GM04504 (cell line): ENCODE measurements at places on chromosomes 12 and 14.
A peak's percentile ranks its signal among the peaks of the same experiment; 100 is the strongest.

GRCh38 chr12:31478898-31479297 lies 112.0 kb downstream of the DENND5B start:
- no peak for DNase-seq

- no peak for DNase-seq
Measured at GRCh38 chr12:54393743-54394142, 9.2 kb upstream of the ZNF385A start.

DNA sequence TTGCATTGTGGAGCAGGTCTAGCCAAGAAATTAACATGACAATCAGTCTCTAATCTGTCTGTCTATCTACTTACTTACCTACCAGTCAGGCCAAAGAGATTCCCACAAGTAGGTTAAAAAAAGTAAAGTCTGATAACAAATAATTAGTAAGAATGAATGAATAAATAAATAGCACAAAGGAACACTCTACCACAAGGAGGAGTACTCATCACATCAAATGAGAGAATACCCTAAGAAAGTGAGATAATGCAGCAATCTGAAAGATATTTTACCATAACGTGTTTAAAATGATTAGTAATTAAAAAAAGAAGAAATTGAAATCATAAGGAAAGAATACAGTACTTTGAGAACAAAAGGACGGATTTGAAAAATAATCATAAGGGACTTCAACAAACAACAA lies 187.2 kb downstream of the SYNE2 start:
- DNase-seq: no peak

DNA sequence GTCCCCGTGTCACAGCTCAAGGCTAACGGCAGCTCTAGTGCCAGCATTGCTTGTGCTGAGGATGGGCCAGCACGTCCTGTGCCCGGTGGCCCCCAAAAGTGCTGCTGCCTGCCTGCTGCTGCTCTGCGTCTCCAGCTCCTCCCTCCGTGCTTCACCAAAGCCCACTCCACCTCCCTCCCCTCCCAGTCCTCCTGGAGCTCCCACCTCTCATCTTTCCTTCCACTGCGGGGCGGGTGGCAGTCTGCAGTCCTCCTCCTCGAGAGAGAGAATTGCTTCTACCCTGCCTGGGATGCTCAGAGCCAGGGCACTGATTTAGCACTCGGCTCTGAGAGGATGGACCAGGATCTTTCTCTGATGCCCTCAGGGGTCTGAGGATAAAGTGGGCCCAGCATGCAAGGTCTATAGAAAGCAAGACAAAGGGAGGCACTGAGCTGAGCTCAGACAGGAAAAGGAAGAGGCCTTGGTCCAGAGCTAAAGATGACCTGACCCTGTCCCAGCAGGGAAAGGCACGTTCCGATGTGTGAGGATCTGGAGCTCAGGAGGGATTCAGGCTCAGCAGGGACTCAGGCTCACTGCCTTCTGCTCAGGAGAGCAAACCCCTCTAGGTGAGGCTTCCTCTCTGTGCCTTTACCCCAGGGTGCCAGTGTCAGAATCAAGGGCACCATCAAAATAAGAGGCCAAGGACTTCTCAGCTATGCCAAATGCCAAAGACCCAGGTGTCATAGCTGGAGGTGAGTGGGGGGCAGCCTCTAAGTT lies 113.1 kb upstream of the FKBP4 start:
- no peak for DNase-seq

DNA sequence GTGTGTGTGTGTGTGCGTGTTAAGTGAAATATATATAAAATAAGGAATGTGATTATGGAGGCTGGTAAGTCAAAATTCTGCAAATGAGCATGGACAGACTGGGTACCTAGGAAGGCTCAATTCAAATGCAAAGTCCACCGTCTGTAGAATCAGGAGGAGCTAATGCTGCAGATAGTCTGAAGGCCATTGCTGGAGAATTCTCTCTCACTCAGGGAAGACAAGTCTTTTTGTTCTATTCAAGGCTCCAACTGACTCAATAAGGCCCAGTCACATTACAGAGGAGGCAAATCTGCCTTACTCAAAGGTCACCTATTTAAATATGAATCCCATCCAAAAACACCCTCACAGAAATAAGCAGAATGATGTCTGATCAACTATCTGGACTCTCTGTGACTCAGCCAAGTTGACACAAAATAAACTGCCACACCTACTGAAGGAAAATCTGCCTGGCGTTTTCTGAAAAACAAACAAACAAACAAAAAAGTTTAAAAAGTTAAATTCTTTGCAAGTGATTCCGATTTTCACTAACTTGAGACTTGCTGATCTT lies 684 bp upstream of the KLRF2 start:
- DNase-seq: no peak

DNA sequence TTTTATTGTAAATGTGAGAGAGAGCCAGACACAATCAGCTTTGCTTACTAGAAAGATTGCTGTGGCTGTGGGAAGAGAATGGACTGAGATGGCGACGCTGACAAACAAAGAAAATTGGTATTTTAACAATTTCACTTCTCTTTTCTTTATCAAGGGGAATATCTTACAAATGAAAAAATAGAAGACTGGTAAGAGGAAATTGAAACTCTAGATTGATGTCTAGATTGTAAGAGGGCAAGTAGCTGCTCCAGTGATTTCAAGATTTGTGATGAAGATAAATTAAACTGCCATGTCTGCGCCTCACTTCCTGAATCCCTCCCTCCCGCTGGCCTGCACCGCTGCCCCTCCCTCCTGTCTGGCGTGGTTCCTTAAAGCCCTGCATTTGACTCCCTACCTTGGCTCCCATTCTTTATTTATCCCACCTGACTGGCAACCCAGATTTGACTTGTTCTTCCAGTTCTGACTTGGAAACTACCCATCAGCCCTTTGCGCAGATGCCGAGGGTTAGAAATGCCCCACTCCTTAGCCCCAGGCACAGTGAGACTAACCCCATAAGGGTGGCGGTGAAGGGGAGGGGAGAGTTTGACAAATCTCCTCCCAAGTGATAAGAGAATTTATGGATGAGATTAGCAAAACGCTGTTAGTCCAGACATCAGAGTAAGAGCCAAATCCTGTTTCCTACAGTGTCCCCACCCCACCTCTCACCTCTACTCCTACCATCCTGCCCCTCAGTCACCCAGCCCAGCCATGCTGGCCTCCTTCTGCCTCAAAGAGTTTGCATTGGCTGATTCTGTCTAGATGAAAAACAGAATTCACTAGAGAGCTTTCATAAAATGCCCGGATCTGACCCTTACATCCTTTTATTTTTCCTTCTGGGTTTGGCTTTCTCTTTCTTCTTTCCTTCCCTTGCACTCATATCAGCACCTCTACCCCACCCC lies 125.3 kb upstream of the ATF7IP start:
- no peak for DNase-seq

GRCh38 chr12:123150744-123151456 lies at the start of gene PITPNM2:
TSS of gene PITPNM2 (minus strand) at chr12:123151090. CDS start at chr12:123034590, 116,500 bp downstream.
- no peak for DNase-seq

- DNase-seq: no peak
Measured at GRCh38 chr12:73863546-73863945, 674.1 kb upstream of the ATXN7L3B start.

GRCh38 chr12:66270613-66271012 lies 31.7 kb upstream of the HELB start:
- no peak for DNase-seq

- DNase-seq: no peak
Measured at GRCh38 chr14:105026802-105027563, 6.1 kb upstream of the CDCA4 start.

- DNase-seq: no peak
Measured at GRCh38 chr12:65885312-65885711, 61.0 kb downstream of the HMGA2 start.

DNA sequence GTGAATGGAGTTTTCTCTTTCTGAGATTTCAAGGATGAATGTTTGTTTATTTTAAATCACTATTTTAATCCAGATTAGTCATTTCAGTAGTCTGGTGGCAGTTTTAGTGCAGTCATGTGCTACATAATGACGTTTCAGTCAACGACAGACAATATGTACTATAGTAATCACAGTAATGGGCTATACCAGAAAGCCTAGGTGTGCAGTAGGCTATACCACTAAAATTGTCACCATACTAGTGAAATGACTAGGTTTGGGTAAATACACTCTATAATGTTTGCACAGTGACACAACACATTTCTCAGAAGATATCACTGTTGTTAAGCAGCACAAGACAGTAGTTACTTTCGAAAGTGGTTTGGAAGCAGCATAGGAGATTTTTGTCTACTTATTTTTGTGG lies 203.1 kb downstream of the ETNK1 start:
- DNase-seq: no peak

- DNase-seq: no peak
Measured at GRCh38 chr14:27367345-27367744, 769.5 kb upstream of the NOVA1 start.

DNA sequence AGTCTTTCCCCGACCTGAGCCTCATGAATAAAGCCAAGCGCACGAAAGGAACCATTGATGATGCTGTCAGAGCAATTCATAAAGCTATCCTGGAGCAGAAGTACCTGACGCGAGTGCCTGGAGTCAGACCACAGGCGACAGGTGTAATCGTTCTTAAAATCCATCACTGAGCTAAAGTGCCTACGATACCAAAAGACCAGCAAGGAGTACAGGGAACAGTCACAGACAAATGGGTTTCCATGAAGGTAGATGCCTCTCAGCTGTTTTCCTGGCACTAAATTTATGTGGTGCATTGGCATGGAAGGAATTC lies 1.4 kb upstream of the PCED1B start:
- DNase-seq: no peak

GRCh38 chr14:99749142-99749541 lies 44.1 kb upstream of the EML1 start:
- no peak for DNase-seq

DNA sequence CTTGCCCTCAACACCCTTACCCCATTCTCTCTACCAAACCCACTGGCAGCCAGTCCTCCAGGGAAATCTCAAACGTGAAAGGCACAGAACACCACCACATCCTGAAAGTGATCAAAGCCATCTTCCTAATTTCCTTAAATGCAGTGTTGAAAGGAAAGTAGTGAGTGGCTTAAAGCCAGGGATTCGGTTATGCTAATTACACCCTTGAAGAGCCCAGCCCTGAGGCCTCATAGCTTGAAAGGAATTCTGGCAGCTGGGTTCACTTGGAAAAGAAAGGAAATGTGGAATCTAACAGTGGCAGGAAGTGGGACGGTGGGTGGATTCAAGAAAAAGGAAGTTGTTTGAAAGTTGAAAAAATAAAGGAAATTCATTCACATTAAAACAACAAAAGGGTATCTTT lies 73.0 kb upstream of the FICD start:
- DNase-seq: no peak

DNA sequence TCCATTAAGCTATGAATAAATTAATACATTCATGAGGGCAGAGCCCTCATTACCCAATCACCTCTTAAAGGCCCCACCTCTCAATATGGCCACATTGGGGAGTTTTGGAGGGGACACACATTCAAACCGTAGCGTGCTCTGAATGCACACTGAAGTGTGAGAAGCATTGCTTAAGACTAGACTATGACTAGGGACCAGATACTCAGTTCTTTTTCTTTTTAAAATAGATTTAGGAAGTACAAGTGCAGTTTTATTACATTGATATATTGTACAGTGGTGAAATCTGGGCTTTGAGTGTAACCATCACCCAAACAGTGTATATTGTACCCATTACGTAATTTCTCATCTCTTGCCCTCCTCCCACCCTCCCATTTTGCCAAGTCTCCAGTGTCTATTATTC lies 21.0 kb upstream of the JDP2 start:
- no peak for DNase-seq

DNA sequence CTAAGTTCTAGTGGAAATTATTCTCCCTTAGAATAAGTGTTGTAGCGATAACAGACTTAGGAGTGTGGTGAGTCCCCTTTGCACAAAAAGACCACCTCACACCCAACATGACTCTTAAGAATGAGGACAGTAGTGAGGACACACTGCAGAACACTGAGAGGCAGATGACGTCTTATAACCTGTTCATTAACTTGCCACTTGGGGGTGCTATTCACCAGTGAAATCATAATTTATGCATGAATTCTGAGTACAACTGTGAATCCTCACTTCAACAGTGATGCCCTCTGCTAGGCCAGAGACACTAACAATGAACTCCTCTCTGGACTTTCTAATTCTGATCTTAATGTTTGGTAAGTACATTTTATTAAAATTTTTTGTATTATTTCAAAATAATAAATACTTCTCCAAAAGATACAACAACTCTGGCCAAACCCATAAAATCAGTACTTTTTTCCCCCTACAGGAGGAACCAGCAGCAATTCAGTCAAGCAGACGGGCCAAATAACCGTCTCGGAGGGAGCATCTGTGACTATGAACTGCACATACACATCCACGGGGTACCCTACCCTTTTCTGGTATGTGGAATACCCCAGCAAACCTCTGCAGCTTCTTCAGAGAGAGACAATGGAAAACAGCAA lies 274.7 kb downstream of the DAD1 start:
- DNase-seq: peak; percentile 4

DNA sequence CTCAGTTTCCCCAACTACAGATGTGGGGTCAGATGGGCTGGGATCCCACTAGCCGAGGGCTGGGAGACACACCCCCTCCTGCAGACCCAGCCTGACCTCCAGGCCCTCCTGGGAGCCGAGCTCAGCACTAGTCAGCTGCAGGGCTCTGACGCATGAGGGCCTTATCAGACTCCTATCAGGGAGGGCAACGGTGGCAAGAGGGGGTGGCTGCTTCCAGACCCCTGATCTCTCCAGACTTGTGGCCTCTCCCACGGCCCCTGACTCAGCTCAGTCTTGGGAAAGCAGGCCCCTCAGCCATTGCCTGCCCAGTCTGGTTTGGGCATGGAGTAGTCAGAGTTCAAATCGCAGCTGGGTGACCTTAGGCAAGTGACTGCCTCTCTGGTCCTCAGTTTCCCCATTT lies 2.5 kb downstream of the RASAL1 start:
- no peak for DNase-seq

GRCh38 chr14:53331247-53331646 lies 178.1 kb upstream of the DDHD1 start:
- DNase-seq: peak; percentile 16

- DNase-seq: no peak
Measured at GRCh38 chr14:36508418-36509068, 11.5 kb downstream of the NKX2-1 start.

- no peak for DNase-seq
Measured at GRCh38 chr14:67569011-67569650, 30.9 kb downstream of the PIGH start.

DNA sequence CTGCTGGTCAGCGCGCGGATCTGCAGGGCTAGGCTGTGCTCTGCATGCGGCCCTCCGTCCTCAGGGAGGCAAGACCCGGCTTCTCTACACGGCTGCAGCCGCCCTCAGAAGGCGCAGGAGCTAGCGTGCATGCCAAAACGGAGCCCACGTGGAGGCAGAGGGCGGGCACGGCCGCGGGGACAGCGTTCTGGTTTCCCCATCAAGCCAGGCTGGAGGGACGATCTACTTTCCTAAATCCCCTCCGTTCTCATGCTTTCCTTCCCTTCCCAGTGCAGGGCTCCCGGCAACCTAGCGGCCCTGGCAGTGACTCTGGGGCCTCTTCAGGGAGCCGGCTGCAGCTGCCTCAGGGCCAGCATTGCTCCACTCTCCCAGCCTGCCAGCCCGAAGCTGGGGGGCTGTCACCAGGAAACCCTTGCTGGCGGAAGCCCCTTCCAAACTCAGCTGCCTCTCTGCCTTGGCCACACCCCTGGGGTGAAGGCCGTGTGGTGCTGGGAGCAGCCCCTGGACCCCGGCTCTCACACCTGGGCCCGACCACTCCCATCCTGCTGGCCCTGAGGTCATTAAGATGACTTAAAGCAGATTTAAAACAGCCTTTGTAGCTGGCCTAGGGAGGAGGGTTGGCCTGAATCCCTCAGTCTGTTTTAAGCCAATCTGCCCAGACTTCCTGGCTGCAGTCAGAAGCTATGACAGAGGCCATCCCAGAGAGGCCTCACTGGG lies 9.2 kb upstream of the GOLGA3 start:
- DNase-seq: no peak

- no peak for DNase-seq
Measured at GRCh38 chr14:89889626-89890025, 64.9 kb downstream of the EFCAB11 start.

GRCh38 chr12:117356048-117356447 lies 5.4 kb downstream of the NOS1 start:
- no peak for DNase-seq
